ENCODE measurements at places on chromosomes 3 and 15. TPM values are rescaled to one million over a fixed set of nuclear protein-coding genes. Genes with fewer than 3 reads are reported as not detected.

Gene COMMD2
- total RNA-seq = 26.8 TPM

Gene KLHL40
- not detected for total RNA-seq

Gene SMCO1
- total RNA-seq = not detected

Gene CHRFAM7A
- total RNA-seq = 0.59 TPM

DNA sequence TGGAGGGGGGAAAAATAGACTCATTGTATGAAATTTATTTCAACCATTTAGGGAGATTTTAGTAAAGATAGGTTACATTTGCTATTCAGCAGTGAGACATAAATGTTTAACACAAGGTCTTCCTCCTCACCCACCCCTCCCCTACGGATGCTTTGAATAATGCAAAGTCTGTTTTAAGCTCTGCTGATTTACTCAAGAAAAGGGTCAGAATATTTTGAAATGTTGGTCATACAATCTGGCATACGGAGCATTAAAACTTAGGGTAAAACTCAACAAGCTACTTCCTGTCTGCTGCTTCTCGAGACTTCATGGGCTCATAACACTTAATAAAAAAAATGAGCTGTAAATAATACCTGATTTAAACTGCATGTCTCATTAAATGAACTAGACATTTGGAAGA lies 156.3 kb downstream of the WNT5A start:
- H3K4me3 ChIP-seq = no peak overlapping the region
- no peak for DNase-seq
- H3K27ac ChIP-seq = no peak overlapping the region

- no peaks in the 10 kb centered on the region for H3K36me3 ChIP-seq
- no peak overlapping the region for H3K27ac ChIP-seq
- H3K4me3 ChIP-seq = no peak overlapping the region
These were observed 508.9 kb upstream of the ADAMTS9 start for GRCh38 chr3:65196663-65197062.

DNA sequence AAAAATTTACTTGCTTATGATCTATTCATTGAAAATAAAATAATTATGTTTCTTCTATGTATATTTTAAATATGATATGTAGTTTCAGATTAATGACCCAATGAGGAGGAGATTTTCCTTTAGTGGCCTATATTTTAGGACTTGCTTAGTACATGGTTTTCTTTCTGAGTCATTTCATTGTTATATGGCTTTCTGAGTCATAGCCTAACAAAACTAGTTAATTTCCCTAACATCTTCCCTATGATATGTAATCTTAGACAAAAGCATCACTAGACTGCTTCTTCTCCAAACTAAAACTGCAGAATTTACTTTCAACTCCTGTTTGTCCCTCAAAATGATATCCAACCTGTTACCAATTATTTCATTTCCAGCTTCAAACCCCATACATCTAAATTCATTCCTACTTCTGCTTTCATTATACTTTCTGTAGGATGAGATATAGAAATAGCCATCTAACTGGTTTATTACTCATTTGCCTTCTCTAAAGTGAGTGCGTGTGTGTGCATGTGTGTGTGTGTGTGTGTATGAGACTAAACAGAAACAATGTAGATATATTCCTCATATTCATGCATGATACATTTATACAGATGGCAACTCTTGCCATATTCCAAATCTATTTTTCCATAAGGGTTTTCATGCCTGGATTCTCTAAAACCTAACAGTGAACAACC lies 915.0 kb upstream of the GBE1 start:
- H3K36me3 ChIP-seq = no peaks in the 10 kb centered on the region
- no peak overlapping the region for H3K27ac ChIP-seq
- H3K27me3 ChIP-seq = no peaks in the 10 kb centered on the region

- H3K4me3 ChIP-seq = no peak overlapping the region
- H3K27ac ChIP-seq = no peak overlapping the region
- H3K36me3 ChIP-seq = no peaks in the 10 kb centered on the region
- DNase-seq = no peak
These were observed 35.9 kb downstream of the NTRK3 start for GRCh38 chr15:88220443-88221335.

DNA sequence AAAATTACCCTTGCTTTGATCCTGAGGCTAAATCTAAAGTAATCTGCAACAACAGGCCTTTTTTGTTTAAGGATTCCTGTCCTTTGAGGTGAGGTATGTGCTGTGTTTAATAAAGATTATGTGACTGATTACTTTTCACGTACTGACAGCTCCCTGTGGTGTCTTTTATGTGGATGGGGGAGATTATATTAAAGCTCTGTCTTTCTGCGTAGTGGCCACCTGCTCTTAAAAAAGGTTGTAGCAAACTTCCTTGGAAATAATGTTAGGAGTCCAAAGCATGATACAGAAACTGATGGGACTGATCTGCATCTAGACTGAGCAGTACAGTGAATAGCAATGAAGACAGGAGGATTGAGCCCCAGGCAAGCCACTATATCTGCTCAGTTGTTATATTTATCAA lies 453.0 kb upstream of the GOLIM4 start:
- H3K4me1 ChIP-seq = no peaks in the 10 kb centered on the region
- no peaks in the 10 kb centered on the region for H3K27me3 ChIP-seq
- no peak overlapping the region for H3K4me3 ChIP-seq
- DNase-seq = no peak

DNA sequence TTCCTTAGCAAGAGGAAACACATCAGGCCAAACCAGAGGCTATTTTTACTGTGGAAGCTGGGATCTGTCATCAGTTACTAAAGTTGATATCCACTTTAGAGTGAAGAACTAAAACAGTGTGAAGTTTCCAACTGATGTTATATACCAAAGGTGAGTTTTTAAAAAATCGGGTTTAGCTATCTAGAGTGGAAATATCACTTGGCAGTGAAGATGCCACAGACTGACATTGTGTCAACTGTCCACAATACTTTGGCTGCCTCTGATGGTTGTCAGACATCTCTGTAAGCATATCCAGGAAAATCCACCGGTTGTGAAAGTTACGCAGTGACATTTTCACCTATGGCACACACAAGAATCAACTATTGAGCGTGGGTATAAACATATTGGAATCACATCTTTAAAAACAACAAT lies 9.2 kb downstream of the ZIC1 start:
- no peaks in the 10 kb centered on the region for H3K36me3 ChIP-seq
- DNase-seq = no peak
- H3K27ac ChIP-seq = no peak overlapping the region
- peaks cover 3% of the 10 kb centered on the region for H3K4me1 ChIP-seq

- H3K27ac ChIP-seq = no peak overlapping the region
- no peak overlapping the region for H3K4me3 ChIP-seq
- H3K27me3 ChIP-seq = no peaks in the 10 kb centered on the region
- DNase-seq = no peak
- no peaks in the 10 kb centered on the region for H3K36me3 ChIP-seq
These were observed 17.2 kb upstream of the TIMP4 start for GRCh38 chr3:12175844-12176453.

DNA sequence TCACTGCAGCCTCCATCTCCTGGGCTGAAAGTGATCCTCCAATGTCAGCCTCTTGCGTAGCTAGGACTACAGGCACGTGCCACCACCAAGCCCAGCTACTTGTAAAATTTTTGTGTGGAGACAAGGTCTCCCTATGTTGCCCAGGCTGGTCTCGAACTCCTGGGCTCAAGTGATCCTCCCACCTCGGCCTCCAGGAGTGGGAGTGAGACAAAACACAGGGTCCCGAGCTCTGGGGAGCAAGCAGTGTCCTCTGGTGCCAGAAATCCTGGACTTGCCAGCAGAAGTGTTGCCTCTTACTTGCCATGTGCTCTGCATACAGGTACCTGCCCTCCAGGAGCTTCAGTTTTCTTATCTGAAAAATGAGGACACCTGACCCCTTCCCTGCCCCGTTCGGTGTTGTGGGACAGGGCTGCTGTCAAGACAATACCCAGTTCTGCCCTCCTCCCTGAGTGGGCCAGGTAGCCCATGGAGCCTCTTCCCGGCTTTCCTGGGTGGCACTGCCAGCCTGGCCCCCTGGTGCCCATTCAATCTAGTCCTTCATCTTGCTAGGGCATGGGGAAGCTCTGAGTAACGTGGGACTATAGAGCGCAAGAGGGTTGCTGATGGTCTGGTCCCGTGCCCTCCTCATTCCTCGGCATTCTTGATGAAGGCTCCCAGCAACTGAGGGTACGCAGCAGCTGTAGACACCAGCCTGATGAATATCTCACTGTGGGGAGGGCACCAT lies 164.6 kb downstream of the GOLGA6L4 start:
- H3K27ac ChIP-seq = no peak overlapping the region
- H3K4me1 ChIP-seq = no peaks in the 10 kb centered on the region
- DNase-seq = no peak
- no peaks in the 10 kb centered on the region for H3K36me3 ChIP-seq
- no peak overlapping the region for H3K4me3 ChIP-seq

- no peaks in the 10 kb centered on the region for H3K27me3 ChIP-seq
- DNase-seq = peak; percentile 71
- H3K36me3 ChIP-seq = no peaks in the 10 kb centered on the region
- no peak overlapping the region for H3K27ac ChIP-seq
- peaks cover 22% of the 10 kb centered on the region for H3K4me1 ChIP-seq
These were observed 3.3 kb upstream of the ITPKA start for GRCh38 chr15:41490355-41490754.

- no peaks in the 10 kb centered on the region for H3K4me1 ChIP-seq
- no peak overlapping the region for H3K4me3 ChIP-seq
- H3K36me3 ChIP-seq = no peaks in the 10 kb centered on the region
These were observed 785.3 kb downstream of the ROBO2 start for GRCh38 chr3:77825001-77825827.

DNA sequence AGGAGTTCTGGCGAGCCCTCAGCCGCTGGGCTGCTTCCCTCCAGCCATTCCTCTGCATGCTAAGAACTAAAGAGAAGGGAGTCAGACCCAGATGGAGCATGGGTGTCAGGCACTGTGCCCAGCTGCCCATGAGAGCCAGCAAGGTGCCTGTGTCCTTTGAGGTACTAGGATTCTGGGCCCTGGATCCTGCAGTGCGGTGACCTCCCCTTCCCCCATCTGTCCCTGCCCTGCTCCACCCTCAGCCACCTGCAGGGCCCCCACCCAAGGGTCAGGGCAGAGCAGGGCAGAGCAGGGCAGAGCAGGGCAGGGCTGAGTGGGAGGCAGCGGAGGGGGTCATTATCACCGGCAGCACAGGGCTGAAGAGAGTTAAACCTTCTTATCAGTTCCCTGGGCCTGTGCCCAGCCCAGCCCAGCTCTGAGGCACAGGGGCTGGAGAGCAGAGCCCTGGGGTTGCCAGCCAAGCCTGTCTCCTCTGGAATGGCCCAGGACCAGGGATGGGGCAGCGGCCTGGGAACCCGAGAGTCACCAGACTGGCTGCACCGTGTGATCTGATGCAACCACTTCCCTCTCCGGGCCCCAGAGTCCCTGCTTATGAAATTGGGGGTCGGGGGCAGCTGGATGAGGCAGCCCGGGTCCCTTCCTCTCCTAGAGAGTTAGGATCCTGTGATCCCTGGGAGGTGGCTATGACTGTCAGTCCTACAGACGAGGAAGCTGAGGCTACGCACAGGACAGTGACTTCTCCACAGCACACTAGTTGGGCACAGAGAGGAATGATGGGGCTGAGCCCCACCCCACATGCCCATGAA lies 17.3 kb downstream of the ZDHHC19 start:
- DNase-seq = no peak
- H3K27ac ChIP-seq = peak overlapping the region; percentile 93
- H3K36me3 ChIP-seq = no peaks in the 10 kb centered on the region
- peaks cover 46% of the 10 kb centered on the region for H3K4me1 ChIP-seq

DNA sequence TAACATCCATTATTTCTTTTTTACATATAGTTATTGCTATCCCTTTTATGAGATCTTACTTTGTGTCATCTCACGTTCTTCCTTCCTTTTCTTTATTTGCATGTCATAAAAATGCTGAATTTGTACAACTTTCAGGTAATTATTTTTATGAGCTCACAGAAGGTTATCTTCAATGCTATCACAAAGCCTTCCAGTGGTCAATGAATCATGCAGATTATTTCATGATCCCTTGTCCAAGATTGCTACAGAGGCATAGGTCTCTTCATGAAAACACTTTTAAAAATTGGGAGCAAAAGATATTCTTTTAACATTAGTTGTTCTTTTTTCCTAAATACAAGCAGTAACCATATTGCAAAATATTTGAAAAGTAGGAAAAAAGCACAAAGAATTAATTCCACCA lies 880.1 kb upstream of the NR2F2 start:
- H3K27ac ChIP-seq = no peak overlapping the region
- peaks cover 11% of the 10 kb centered on the region for H3K4me1 ChIP-seq
- DNase-seq = no peak
- H3K4me3 ChIP-seq = no peak overlapping the region
- no peaks in the 10 kb centered on the region for H3K36me3 ChIP-seq

DNA sequence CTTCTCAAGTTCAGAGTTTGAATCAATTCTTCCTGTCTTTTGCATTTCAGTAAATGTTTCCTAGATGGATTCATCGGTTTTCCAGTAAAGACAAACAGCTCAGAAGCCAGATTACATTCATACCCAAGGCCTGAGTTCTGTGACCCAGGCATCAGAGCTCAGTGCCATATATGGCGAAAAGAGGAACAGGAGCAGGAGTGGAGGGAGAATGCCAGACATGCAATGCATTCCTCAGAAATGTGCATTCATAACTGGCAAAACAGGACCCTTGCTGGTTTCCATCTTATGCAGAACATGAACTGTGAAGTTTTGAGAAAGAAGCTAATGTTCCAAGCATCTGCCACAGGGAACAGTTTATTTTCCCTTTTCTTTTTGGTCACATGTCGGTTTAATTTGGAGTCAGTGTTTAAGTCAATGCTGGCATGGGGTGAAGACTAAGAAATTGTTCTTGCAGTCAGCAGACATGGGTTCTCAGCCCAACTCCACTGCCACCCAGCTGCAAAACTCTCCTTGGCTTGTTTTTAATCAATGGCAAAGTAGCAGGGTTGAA lies 116.5 kb downstream of the LPP start:
- no peaks in the 10 kb centered on the region for H3K27me3 ChIP-seq
- DNase-seq = no peak
- H3K4me1 ChIP-seq = no peaks in the 10 kb centered on the region
- no peaks in the 10 kb centered on the region for H3K36me3 ChIP-seq
- H3K4me3 ChIP-seq = no peak overlapping the region
- no peak overlapping the region for H3K27ac ChIP-seq

DNA sequence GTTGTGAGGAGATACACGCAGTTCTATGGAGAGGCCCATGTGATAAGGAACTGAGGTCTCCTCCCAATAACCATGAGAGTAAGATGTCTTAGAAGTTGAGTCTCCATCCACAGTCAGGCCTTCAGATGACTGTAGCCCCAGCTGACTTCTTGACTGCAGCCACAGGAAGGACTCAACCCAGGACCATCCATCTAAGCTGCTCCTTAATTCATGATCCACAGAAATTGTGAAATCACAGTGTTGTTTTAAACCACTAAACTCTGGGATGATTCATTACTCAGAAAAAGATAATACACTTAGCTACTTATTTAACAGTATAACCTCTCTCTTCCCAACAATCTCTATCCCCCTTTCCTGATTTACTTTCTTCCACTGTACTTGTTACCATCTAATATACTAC lies 173.3 kb downstream of the ALDH1A2 start:
- peaks cover 7% of the 10 kb centered on the region for H3K27me3 ChIP-seq
- no peak overlapping the region for H3K4me3 ChIP-seq
- no peaks in the 10 kb centered on the region for H3K4me1 ChIP-seq
- no peak for DNase-seq
- no peaks in the 10 kb centered on the region for H3K36me3 ChIP-seq
- no peak overlapping the region for H3K27ac ChIP-seq

Measured in CD4-positive, CD25-positive, alpha-beta regulatory T cell (primary cell).